Activated B cell treated with CpG ODN at 0.5 μM for 24 hours (primary cell): ENCODE measurements at places on chromosomes 1 and 21.

DNA sequence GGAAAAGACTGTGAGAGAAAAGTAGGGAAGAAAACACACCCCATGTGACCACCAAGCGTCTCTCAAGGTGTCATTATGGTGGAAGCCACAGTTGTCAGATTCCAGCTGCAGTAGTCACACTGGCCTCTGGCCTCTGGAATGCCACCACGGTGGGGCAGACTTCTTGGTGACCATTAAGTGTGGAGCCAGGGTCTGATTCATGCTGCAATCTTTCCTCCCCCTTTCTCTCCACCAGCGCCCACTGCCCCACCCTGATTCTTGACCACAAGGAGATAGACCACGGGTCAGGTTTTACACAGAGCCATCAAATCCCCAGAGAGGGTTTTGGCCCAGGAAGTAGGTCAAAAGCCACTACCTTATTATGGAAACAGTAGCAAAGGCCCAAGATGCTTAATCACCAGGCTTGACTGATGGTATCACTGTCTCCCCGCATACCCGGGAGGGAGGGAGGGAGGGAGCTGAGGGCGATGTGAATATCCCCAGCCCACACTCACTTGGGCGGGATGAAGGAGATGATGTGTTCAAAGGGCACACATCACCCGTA is 52.7 kb upstream of the GRHL3 start:
- no peak for DNase-seq

- DNase-seq: no peak
Measured at GRCh38 chr1:232183802-232184201, 446.1 kb downstream of the SIPA1L2 start.

- no peak for DNase-seq
Measured at GRCh38 chr21:24055696-24056095, 1551.6 kb downstream of the MRPL39 start.

DNA sequence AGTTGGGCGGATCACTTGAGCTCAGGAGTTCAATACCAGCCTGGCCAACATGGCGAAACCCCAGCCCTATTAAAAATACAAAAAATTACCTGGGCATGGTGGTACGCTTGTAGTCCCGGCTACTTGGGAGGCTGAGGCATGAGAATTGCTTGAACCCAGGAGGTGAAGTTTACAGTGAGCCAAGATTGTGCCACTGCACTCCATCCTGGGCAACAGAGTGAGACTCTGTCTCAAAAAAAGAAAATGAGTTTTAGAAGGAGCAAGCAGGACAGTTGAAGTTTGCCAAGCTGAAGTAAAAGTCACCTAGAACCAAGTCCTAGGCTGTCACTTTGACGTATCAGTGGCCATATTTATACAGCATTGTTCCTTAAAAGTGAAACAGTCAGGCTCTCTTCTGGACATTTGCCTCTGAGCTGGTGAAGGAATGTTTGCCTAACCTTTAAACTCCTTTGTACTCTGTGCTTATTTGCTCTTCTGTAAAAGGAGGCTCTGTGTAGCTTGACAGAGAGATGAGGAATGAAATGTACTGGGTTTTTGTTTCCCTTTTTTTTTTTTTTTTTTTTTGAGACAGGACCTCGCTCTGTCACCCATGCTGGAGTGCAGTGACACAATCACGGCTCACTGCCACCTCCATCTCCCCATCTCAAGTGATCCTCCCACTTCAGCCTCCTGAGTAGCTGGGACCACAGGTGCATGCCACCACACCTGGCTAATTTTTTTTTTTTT is 2.8 kb downstream of the RAB4A start:
- no peak for DNase-seq

DNA sequence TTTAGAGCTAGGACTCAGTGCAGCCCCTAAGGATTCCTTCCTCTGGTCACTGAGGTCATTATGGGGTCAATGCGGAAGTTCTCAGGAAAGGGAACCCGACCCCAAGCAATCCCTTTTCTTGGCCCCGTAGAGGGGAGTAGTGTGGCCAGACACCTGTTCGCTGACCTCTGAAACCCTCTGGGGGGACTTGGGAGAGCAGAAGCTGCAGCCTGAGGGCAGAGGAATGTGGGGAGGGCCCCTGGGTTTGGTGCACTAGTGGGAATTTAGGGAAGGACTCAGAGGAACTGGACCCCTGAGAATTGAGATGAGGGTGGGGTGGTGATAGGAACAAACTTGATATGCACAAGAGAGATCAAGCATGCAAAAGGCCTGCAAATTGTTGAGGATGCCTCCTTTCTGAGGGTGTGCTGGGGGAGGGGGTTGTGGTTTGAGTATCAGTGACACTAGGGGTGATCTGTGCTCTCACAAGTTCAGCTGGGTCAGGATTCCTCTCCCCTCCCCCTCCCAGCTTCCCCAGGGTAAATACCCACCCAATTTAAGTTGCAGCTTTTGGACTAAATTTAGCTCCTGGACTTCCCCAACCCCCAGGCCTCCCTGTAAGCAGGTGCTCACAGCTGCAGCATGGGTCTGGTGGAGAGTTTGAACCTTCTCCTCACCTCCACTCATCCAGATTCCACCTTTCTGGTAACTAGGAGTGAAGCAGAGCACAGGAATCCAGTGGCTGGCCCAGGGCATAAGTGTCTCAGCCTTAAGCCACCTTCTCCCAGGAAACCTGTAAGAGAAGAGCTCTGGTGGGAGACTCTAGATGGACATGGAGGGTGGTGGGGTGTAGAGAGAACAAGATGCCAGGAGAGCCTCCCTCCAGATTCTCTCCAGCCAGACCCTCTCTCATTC is 13.5 kb downstream of the ADAMTSL4 start:
- DNase-seq: peak; percentile 69

DNA sequence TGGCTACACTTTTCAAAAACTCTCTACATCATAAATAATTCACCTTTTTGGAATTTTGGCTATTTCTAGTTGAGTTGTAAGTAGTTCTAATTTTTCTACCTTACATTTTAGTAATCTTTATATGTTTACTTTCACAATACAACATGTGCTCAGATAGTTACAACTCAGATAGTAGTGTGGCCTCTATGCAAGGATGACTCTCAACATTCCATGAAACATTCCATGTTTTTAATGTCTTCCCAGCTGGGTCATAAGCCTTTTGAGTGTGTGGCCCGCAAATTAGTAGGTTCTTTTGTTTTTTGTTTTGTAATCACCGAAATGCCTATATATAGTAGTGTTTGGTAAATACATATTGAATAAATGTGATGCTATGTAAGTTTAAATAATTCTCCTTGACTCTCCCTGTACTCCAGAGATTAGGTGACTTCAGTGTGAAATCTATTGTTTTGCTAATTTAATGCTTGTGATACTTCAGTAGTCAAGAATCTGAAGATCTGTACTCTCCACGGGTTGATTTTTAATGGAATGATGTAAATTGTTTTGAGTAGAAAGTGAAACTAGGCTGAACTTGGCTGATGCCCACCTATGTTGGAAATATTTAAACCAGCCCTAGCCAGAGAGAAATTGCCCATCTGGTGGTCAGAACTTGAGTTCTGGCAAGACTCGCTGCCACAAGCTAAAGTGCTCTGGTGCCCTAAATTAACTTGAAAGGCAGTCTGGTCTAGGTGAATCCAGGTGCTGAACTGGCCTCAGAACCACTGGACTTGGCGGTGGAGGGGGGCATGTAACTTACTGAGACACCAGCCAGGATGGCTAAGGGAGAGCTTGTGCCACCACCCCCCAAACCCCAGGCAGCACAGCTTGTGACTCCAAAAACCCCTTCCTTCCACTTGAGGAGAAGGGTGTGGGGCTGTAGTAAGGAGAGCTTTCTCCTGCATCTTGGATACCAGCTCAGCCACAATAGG is 165.6 kb downstream of the USP25 start:
- no peak for DNase-seq

GRCh38 chr1:21869620-21870121 is 57.6 kb downstream of the LDLRAD2 start:
- no peak for DNase-seq

DNA sequence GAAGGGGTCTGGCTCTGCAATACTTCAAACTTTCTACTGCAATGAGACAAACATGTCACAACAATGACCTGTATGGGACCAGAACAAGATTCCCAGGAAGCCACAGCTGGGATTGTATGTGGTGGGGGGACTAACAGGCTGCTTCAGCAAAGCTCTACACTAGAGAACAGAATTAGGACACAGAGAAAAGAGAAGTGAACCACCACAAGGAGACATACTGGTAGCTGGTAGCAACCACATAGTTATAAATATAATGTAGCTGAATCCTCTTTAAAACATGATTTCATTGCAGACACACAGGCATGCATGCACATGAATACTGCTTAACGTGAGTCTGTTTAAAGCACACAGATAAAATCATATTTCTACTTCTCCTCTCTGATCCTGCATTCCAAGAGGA is 3.5 kb upstream of the ILDR2 start:
- no peak for DNase-seq
